Activated CD4-positive, alpha-beta memory T cell treated with anti-CD3 and anti-CD28 coated beads, Interleukin-2, amount 10 ng/mL, durations not matched to agents 7 days and 5 days (primary cell): ENCODE measurements at places on chromosomes 5 and 9.

DNA sequence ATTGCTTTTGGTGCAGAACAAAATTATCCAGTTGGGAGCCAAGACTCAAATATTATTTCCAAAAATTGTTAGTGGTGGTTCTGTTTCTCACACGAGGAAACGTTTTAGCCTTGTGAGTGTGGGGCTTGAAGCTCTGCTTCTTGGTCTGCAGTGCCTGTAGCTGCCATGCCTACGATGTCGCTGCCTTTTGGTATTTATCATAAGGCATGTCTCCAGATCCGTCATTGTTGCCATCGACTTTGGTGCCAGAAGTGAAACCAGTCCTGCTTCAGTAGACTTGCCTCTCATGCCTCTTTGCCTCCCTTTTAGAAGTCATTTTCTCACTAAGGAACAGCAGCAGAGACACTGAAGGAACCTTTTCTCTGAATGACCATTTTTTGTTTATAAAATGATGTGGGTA lies 29.7 kb upstream of the CATSPER3 start:
- no peak for DNase-seq

DNA sequence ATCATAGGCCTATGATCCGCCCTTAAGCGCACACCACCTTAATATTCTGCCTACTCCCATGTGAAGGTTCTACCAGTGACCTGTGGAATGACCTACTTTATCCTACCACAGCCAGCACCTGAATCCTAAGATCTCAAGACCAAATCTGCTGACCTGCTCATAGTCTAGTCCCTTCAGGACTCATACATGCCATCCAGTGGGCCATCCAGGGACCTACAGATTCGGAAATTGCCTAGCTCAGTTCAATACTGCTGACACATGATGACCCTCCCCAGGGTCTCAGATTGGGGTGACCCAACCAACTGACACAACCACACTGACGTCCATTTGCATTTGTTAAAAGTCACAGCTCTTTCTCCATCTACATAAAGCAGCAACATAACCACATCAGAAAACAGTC lies 443.8 kb upstream of the ST8SIA4 start:
- no peak for DNase-seq

- DNase-seq = peak; percentile 50
Observed at GRCh38 chr5:136212252-136212721, 19.3 kb upstream of the SMIM32 start.

DNA sequence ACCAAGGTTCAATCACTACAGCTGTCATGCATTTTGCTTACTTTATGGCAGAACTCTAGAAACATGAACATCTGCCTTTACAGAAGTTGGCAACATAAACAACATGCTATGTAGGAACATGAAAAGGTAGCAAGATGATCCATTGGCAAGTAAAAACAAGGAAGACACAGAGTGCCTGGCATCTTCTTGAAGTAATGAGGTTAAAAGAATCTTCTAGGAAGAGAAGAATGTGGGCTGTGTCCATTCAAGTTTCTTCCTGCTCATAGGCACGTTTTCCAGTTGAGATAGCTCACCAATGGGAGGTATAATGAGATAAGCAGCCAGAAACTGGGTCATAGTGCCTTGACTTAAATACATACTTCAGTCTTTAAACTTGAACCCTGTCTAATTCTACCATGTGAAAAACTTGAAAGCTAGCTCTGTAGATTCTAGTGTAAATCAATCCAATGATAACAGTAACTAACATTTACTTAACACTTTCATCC lies 109.4 kb upstream of the PRLR start:
- no peak for DNase-seq

DNA sequence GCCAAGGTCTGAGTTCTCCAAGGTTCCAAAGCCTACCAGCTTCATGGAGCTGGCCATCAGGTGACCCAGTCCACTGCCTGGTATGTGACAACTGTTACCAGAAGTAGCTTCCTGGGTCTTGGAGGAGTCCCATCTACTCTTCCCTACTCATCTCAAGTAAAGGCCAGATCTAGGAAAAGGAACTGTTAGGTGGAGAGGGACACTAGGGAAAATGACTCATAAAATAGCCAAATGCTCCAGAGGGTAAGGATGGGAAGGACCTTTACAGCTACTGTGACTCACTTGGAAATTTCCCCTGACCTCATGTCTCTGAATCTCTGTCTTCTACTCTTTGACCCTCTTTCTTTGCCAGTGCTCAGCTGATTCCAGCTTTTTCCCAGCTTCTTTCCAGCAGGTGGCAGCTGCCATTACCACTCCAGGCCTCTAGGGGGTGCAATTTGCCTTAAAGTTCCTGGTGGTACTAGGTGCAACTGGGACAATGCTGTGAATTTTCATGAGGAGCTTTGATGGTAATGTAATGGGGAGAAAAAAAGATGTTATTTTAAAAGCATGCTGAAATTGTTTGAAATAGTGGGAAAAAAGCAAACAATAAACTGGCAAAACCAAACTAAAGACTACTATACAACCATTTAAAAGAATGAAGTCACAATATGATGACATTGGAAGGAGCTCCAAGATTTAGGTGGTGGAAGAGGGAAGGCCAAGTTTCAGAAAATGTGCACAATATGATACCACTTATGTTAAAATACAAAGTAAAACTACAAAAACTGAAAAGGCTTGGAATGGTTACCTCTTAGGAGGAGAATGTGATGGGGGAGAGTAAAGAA lies 27.1 kb upstream of the MYORG start:
- peak; percentile 56 for DNase-seq

DNA sequence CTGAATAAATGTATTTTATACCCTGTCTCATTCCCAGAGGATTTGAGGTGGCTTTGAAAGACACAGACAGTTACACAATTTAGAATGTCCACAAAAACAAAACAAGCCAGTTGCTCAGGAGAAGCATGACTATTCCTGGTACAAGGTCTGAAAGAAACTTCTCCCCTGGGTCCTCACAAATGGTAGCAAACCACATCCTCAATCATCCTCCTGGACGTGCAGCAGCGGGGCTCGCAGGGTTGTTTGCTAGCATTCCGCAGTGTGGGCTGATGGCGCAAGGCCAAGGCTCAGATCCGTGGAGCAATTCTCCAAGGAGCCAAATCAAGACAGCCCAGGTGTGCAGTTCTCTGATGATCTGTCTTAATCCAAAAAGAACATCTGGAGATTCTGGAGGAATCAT lies 210.3 kb downstream of the ACTL7B start:
- DNase-seq = no peak

GRCh38 chr9:137880160-137880975 lies 2.8 kb downstream of the CACNA1B start:
- DNase-seq = no peak

DNA sequence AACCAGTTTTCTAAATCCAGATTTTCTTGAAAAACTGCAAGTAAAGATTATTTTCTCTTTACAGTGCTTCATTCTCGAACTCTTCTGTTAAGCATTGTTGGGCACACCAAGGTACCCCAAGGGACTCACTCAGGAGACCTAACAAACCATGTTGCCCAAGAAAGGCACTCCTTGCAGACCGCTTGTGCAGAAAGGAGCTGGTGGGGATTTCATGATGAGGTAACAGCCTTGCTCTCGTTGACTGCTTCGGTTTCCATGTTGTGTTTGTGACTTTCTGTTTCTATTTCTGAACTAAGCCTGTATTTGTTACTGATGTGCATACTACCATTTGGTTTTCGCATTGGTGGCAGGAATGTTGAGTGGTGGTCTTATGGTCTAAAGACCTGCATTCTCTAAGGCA lies 266.6 kb upstream of the DAP start:
- DNase-seq = no peak

GRCh38 chr5:61823781-61824180 lies 482.2 kb upstream of the KIF2A start:
- DNase-seq = no peak

GRCh38 chr5:94788527-94788926 lies 170.1 kb downstream of the SLF1 start:
- no peak for DNase-seq

GRCh38 chr9:127983847-127984289 lies 3.1 kb upstream of the EEIG1 start:
- DNase-seq = no peak

DNA sequence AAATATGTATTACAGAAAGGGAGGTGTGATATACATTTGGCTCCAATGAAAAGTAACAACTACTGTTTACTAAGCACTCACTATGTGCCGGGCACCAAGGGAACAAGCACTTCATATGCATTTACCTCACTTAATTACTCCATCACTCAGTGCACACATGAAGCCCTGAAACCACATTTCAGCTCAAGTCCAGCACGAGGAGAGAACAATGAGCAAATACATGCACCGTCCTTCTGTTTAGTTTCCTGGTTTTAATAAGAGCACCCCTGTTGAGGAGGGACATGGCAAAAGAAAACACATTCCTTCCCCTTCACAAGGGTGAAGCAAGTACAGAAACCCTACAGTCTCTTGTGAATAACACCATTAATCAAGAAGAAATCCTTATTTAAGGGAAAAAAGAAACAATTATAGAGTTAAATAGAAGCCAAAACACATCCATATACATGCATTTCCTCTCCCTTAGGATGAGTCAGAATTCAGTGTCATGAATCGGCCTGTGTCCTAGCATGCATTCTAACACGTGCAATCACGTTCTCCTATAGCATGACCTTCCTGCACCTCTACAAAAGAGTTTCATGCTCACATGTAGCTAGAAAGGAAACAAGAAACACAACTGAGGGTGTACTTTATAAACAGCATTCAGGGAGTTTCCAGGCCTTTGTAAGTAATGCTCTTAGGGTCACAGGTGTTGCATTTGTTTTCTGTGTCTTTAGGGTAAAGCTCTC lies 411.6 kb downstream of the BNC2 start:
- DNase-seq = no peak

- DNase-seq = no peak
Observed at GRCh38 chr9:21931428-21931827, 62.8 kb downstream of the CDKN2A start.

GRCh38 chr5:67163863-67164595 lies 32.6 kb downstream of the CD180 start:
- DNase-seq = no peak

GRCh38 chr9:112771359-112772214 lies 21.0 kb downstream of the SNX30 start:
- no peak for DNase-seq

GRCh38 chr5:74035521-74035937 lies 409.5 kb downstream of the ARHGEF28 start:
- no peak for DNase-seq

DNA sequence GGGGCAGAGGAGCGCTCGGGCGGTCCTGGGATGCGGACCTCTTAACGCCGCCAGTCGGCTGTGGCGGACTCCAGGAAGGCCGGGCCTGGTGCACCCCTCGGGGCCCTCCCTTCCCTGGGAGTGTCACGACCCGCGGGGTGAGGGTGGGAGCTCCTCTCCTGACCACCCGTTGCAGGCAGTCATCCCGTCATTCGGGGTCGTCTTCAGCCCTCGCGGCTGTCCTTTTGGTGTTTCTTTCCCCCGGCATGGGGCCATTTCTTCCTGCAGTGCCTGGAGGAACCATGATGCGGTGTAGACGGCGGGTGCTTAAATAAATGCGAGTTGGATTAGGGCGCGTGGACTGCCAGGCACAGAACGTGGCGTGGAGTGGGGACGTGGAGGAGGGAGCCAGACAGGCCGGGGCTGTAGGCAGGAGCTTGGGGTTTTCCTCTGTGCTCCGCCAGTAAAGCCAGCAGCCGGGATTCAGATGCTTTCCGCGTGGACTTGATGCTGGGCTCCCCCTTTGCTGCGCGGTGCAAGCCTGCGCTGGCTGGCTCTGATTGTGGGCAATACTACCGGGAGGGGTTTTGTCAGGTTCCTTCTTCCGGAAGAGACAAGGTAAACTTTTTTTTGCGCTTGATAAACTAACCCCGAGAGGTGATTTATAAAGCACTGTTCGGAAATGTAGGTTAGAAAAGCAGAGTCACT lies 868 bp downstream of the KDM4C start:
- peak; percentile 66 for DNase-seq
